Stimulated activated naive CD8-positive, alpha-beta T cell treated with anti-CD3 and anti-CD28 coated beads, Interleukin-15, amount 100 ng/mL, for 72 hours (primary cell): ENCODE measurements at places on chromosomes 4 and X.

- no peak for DNase-seq
These were observed 21.6 kb upstream of the STIM2 start for GRCh38 chr4:26839016-26839415.

DNA sequence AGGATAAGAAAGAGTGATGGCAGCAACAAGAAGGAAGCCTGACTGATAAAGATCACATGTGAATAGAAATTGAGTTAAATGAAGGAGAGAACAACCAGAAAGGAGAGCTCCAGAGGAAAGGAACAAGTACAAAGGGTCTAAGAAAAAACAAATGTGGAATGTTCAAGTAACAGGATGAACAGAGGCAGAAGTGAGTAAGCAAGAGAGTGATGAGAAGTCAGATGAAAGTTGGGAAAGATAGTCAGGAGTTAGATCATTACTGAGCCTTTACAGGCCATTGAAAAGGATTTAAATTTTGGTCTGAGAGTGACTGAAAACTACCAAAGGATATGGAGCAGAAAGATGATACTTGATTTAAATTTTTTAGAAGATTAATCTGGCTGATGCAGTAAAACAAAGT lies 38.1 kb downstream of the NFXL1 start:
- no peak for DNase-seq

- no peak for DNase-seq
These were observed 147.8 kb upstream of the PAQR3 start for GRCh38 chr4:79087071-79087470.

GRCh38 chrX:115561605-115562479 lies 868 bp downstream of the PLS3 start:
- DNase-seq: no peak

GRCh38 chr4:174454815-174455473 lies 67.3 kb downstream of the HPGD start:
- no peak for DNase-seq
